MCF 10A (cell line): ENCODE measurements at places on chromosomes 5 and 9. TPM values are rescaled to one million over a fixed set of nuclear protein-coding genes. Genes with fewer than 3 reads are reported as not detected.

DNA sequence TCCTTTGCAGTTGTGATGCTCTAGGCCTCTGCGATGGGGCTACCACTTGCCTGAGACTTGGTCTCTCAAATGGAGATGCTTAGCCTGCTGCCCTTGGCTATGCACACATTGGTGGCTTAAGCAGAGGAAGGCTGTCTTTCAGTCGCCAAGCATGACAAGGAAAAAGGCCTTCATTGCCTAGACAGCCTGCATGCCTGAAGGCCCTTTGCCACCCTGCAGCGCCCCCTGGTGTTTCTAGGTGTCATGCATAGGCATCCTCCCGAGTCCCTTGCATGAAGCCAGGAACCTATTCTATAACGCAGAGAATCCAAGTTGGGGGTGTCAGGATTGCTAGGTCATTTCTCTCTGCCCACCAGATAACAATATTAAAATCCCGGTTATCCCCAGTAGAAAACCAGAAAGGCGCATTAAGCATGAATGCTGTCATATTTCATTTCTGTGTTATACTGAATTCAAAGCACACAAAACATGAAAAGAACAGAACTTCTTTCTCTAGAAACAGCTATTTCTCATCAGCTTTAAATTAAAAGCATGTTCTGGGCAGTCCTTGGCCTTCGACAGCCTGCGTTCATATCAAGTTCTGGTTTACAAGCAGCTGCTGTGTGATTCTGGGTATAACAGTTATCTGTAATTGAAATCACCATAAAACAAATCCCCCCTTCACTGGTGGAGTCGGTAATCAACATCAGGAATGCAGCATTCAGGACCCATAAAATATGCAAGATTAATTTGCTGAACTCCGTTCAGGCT is 59.7 kb upstream of the TRPC7 start:
- no peak overlapping the region for H3K4me3 ChIP-seq
- H3K36me3 ChIP-seq: no peaks in the 10 kb centered on the region
- DNase-seq: peak; percentile 90

DNA sequence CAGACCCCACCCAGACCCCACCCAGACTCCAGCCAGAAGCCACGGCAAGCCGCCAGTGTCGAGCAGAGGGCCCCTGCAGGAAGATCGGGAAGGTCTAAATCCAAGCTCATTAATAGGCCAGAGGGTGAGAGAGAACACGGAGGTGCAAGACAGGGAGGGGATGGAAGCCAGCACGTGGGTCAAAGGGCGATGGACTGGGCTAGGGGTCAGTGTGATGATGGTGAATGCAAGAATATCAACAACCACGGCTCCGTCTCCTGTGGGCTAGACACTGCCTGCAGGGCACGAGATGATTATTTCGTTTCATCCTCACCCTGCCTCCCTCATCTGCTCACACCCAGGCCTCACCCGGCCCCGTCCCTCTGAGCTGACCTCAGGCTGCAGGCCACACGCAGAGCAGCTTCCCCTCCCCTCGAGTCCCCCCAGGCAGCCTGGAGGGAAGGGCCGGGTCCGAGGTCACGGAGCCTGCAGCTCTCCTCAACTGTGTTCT is 122.0 kb downstream of the COL23A1 start:
- H3K27ac ChIP-seq: no peak overlapping the region
- peaks cover 12% of the 10 kb centered on the region for H3K4me1 ChIP-seq
- H3K4me3 ChIP-seq: no peak overlapping the region
- H3K36me3 ChIP-seq: no peaks in the 10 kb centered on the region
- no peaks in the 10 kb centered on the region for H3K27me3 ChIP-seq

GRCh38 chr9:115022760-115023434 is 92.5 kb upstream of the TNFSF8 start:
- no peak for DNase-seq
- H3K4me1 ChIP-seq: no peaks in the 10 kb centered on the region
- H3K4me3 ChIP-seq: no peak overlapping the region

Gene CCDC112
- total RNA-seq: 10.3 and 10.7 TPM in 2 replicates

GRCh38 chr5:142059304-142059940 is 46.6 kb upstream of the GNPDA1 start:
- no peaks in the 10 kb centered on the region for H3K27me3 ChIP-seq
- no peak overlapping the region for H3K27ac ChIP-seq
- peaks cover 24% of the 10 kb centered on the region for H3K4me1 ChIP-seq
- no peak overlapping the region for H3K4me3 ChIP-seq

DNA sequence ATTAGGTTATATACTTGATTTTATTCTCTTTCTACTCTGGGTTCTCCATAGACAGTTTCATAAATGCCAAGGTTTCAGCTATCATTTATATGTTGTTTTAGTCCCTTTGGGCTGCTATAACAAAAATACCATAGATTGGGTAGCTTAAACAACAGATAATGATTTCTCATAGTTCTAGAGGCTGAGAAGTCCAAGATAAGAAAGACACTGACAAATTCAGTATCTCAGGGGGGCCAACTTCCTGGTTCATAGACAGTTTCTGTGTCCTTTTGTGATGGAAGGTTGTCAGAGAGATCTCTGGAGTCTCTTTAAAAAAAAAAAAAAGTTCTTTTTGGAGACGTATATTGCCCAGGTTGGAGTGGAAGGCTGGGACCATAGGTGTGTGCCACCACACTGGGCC is 113.3 kb downstream of the SCAMP1 start:
- peaks cover 6% of the 10 kb centered on the region for H3K4me1 ChIP-seq
- peaks cover 13% of the 10 kb centered on the region for H3K36me3 ChIP-seq
- H3K27ac ChIP-seq: no peak overlapping the region
- no peaks in the 10 kb centered on the region for H3K27me3 ChIP-seq
- H3K4me3 ChIP-seq: no peak overlapping the region
- DNase-seq: no peak

- no peak for DNase-seq
- no peak overlapping the region for H3K27ac ChIP-seq
- no peak overlapping the region for H3K4me3 ChIP-seq
Measured at GRCh38 chr9:65426231-65426630, 141.2 kb upstream of the FOXD4L5 start.

Gene F2R
- total RNA-seq: 17.3 and 17.6 TPM in 2 replicates

DNA sequence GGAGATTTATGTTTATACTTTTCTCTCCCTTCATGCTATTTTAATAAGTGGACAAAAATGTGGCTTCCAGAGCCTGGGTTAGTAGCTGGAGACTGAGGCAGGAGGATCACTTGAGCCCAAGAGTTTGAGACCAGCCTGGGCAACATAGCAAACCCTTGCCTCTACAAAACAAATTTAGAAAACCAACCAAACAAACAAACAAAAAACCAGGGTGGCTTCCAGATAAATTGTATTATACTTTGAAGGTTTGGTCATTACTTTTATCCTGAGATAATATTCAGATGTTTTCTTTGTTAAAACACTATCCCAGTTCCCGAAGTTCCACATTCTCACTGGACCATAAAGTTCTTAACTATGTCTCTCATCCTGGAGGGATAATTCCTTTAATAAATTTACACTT is 46.0 kb downstream of the ALDH1A1 start:
- H3K36me3 ChIP-seq: no peaks in the 10 kb centered on the region
- H3K4me1 ChIP-seq: no peaks in the 10 kb centered on the region
- no peak overlapping the region for H3K4me3 ChIP-seq
- H3K27me3 ChIP-seq: peaks cover 47% of the 10 kb centered on the region
- no peak for DNase-seq

GRCh38 chr5:62460578-62460983 is 48.0 kb downstream of the IPO11 start:
- H3K36me3 ChIP-seq: peaks cover 11% of the 10 kb centered on the region
- no peaks in the 10 kb centered on the region for H3K4me1 ChIP-seq
- H3K27me3 ChIP-seq: no peaks in the 10 kb centered on the region

Gene NFX1
- total RNA-seq: 66.7 and 78.5 TPM in 2 replicates

GRCh38 chr9:22158271-22158670 is 149.2 kb upstream of the CDKN2B start:
- H3K4me3 ChIP-seq: no peak overlapping the region
- no peaks in the 10 kb centered on the region for H3K27me3 ChIP-seq
- peaks cover 16% of the 10 kb centered on the region for H3K4me1 ChIP-seq
